Lung (tissue), 17 donors: ENCODE measurements at places on chromosomes 7 and 10. TPM values are rescaled to one million over a fixed set of nuclear protein-coding genes. Genes with fewer than 3 reads are reported as not detected.

The GOT1 gene
- total RNA-seq, result 14.6 TPM

DNA sequence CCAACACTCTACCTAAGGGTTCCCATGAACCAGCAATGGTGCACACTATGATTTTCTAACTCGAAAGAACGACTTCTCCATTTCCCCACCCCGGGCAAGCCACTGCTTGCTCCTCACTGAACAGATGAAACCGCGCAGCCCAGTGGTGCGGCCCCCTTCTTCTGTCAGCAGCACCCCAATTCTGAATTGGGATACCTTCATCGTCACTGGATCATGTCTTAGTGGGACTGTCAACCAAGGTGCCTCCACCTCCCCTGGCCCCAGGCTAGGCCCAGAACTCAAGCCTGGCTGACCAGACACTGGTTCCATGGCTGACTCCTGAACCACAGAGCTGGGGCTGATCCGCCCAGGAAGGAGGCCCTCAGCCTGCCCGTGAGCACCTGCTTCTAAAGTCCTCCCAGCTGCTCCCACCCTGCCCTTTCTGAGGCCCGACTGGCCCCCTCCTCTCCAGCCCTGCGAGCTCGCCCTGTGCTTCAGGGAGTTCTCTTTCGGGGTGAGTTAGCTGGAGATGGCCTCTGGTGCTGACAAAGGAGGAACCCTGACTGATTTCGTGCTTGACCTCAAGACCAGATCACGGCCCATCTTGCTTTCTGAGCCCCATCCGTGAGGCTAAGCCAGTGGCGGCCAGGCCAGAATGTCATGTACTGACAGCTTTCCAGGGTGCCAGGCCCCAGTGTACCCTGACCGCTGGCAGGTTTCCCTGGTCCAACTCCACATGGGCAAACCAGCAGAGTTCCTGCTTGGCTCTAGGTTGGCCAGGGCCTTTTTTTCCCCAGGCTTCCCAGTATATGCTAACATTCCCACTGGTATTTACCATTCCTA is 44.5 kb downstream of the FAM53B start:
- H3K27me3 ChIP-seq, result no peaks in the 10 kb centered on the region
- DNase-seq, result no peak
- peak overlapping the region; percentile 94 for H3K27ac ChIP-seq

The GHRHR gene
- not detected for total RNA-seq

DNA sequence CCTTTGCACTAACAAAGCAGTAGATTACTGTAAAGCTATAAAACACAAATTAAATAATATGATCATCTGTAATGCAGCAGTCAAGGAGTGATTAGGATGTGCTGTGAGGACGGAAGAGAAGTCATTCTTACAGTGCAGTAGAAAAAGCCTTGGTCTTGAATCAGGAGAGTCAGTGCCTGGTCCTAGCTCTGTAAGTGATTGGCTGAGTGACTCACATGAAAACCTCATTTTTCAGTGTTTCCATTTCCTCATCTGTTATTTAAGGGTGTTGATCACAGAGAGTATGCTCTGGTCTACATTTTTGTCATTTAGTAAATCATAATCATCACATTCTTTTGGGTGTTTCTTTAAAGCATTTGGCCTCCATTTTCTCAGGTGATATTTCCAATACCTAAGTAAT is 717.8 kb downstream of the LRMDA start:
- no peak overlapping the region for H3K27ac ChIP-seq
- no peak for DNase-seq
- no peaks in the 10 kb centered on the region for H3K36me3 ChIP-seq
- no peaks in the 10 kb centered on the region for H3K27me3 ChIP-seq

- no peak overlapping the region for H3K4me3 ChIP-seq
- no peaks in the 10 kb centered on the region for H3K36me3 ChIP-seq
- H3K27me3 ChIP-seq, result no peaks in the 10 kb centered on the region
- H3K4me1 ChIP-seq, result peaks cover 8% of the 10 kb centered on the region
Measured at GRCh38 chr7:108313086-108313485, 143.2 kb downstream of the NRCAM start.

- peaks cover 10% of the 10 kb centered on the region for H3K4me1 ChIP-seq
- no peaks in the 10 kb centered on the region for H3K36me3 ChIP-seq
- peak overlapping the region; percentile 74 for H3K27ac ChIP-seq
Measured at GRCh38 chr10:91022390-91022789, 101.5 kb upstream of the ANKRD1 start.

The IMMP2L gene
- total RNA-seq, result 34.7 TPM

DNA sequence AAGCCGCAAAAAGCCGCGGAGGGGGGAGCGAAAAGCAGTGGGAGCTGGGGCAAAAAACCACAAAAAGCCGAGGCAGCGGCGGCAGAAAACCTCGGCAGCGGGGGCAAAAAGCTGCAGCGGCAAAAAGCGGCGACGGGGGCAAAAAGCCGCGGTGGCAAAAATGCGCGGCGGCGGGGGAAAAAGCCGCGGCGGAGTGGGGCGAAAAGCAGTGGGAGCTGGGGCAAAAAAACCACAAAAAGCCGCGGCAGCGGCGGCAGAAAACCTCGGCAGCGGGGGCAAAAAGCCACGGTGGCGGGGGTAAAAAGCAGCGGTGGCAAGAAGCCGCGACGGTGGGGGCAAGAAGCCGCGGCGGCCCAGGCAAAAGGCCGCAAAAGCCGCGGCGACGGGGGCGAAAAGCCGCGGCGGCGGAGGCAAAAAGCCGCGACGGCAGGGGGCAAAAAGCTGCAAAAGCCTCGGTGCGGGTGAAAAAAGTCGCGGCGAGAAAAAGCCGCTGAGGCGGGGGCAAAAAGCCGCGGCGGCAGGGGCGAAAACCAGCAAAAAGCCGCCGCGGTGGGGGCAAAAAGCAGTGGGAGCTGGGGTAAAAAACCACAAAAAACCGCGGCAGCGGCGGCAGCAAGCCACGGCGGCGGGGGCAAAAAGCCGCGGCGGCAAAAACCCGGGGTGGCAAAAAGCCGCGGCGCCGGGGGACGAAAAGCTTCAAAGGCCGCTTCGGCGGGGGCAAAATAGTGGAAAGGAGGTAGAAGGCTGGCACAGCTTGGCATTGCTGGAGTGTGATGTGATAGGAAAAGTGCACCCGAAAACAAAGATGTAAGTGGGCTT is 135.9 kb downstream of the ZNF92 start:
- no peaks in the 10 kb centered on the region for H3K36me3 ChIP-seq
- H3K4me3 ChIP-seq, result no peak overlapping the region
- no peak overlapping the region for H3K27ac ChIP-seq
- DNase-seq, result peak; percentile 11
